DMS79 (cell line): ENCODE measurements at places on chromosomes 16 and 17.
A peak's percentile ranks its signal among the peaks of the same experiment; 100 is the strongest.

- no peak for DNase-seq
Measured at GRCh38 chr17:58153671-58154070, 5.5 kb downstream of the OR4D1 start.

DNA sequence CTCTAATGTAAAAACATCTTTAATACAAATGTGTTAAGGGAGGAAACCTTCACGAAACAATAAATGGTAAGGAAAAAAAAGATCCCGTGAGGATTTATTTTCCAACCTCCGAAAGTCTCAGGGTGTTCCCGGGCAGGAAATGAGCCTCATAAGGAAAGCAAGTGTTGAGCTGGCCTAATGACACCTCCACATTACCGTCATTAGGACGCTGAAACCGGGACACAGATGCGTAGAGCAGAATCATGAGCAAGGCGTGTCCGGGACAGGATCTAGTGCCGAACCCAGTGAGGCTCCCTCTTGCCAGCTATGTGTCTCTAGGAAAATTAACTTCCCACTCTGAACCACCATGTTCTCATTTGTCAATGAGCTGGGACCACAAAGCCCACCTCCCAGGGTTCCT lies 22.7 kb upstream of the CYTH1 start:
- DNase-seq: no peak

DNA sequence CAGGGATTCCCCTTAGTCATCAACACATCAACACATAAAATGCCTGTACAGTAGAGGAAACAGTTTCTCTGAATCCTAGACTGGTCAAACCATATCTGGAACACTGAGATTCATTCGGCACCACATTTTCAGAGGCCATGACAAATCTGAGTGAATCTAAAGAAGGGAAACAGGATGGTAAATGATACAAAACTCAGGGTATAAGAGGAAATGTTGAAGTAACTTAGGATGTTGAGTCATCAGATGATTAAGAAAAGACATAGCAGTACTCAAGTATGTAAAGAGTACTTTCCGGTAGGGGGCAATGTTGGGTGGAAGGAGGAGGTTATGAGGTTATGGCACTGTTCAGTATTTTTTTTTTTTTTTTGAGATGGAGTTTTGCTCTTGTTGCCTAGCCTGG lies 358.5 kb upstream of the PMFBP1 start:
- DNase-seq: no peak

GRCh38 chr17:49067163-49067562 lies 65.4 kb upstream of the B4GALNT2 start:
- no peak for DNase-seq

DNA sequence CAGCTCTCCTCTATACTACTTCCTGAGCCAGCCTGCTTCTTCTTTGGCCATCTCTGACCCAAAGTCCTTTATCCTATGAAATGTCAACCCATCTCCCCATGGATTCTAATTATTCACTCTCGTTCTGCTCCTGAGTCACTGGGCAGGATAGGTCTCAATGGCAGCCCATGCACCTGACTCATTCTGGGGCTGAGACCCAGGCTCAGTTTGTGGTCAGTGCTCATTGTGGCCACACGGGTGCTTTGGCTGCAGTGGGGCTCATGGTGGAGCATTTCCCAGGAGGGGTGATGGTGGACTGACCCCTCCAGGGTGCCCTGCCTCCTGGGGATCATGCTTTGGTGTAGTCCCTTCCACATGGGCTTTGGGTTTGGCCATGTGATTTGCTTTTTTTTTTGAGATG lies 154.8 kb upstream of the WSCD1 start:
- no peak for DNase-seq

- DNase-seq: no peak
Measured at GRCh38 chr17:1783834-1784611, 22.2 kb downstream of the SERPINF1 start.

DNA sequence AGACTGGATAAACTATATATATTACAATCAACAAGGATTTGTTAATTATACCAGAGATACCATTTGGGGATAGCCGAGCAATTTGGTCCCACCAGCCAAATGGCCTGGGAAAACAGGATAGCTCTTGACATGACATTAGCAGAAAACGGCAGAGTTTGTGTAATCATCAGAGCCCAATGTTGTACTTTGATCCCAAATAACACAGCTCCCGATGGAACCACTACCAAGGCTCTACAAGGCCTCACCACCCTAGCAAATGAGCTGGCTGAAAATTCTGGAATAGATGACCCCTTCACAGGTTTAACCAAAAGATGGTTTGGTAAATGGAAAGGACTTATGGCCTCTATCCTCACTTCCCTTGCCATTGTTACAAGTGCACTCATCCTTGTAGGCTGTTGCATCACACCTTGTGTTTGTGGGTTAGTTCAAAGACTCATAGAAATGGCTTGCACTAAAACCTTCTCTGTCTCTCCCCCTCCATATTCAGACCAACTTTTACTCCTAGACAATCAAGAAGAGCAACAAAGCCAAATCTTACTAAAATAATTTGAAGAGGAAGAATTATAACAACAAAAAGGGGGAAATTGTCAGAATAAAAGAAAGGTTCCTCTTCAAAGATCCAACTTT lies 9.5 kb downstream of the TXNL4B start:
- DNase-seq: no peak

DNA sequence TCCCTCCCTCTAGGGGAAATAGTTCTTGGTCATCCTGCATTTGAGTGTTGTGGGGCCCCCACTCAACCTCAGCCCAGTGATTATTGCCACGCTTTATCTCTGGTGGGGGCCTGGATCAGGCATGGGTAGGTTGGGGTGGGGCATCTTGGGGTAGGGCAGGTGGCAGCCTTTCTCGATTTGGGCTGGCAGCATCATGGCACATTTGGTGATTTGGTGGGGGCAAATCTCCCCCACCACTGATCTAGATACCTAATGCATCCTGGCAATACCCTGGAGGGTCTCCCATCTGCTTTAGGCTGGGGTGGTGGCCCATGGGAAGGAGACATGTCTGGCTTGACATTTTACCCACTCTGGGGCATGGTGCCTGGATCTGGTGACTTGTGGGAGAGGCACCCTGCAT lies 40.2 kb downstream of the NLRP1 start:
- no peak for DNase-seq

- DNase-seq: no peak
Measured at GRCh38 chr17:74569020-74570003, 2.0 kb upstream of the CD300H start.

DNA sequence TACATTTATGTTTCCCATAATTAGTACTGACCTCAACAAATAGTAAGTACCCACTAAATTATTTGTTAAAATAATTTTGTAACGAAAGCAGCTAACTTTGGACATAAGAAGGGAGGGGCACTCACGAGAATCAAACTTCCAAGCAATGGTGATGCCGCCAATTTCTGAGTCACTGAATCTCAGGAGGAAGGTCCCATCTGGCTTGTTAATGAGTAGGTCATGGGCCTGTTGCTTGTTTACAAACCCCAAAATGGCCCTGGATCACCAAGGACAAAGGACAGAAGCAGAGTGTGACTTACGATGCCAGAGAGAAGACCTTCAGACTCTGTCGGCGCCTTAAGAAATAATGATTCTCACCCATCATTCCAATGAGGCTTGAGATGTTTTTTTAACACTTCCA lies 15.8 kb upstream of the GHDC start:
- no peak for DNase-seq

GRCh38 chr17:45145035-45145389 lies 3.3 kb upstream of the HEXIM1 start:
- DNase-seq: no peak

GRCh38 chr17:77722366-77722765 lies 236.1 kb upstream of the TNRC6C start:
- no peak for DNase-seq

- DNase-seq: no peak
Measured at GRCh38 chr16:14100825-14101224, 29.7 kb downstream of the MRTFB start.

- no peak for DNase-seq
Measured at GRCh38 chr17:27985736-27986399, 56.6 kb upstream of the NLK start.

GRCh38 chr17:47401100-47401499 lies 77.3 kb downstream of the EFCAB13 start:
- DNase-seq: no peak

GRCh38 chr17:64400642-64401041 lies 10.0 kb upstream of the PECAM1 start:
- no peak for DNase-seq

DNA sequence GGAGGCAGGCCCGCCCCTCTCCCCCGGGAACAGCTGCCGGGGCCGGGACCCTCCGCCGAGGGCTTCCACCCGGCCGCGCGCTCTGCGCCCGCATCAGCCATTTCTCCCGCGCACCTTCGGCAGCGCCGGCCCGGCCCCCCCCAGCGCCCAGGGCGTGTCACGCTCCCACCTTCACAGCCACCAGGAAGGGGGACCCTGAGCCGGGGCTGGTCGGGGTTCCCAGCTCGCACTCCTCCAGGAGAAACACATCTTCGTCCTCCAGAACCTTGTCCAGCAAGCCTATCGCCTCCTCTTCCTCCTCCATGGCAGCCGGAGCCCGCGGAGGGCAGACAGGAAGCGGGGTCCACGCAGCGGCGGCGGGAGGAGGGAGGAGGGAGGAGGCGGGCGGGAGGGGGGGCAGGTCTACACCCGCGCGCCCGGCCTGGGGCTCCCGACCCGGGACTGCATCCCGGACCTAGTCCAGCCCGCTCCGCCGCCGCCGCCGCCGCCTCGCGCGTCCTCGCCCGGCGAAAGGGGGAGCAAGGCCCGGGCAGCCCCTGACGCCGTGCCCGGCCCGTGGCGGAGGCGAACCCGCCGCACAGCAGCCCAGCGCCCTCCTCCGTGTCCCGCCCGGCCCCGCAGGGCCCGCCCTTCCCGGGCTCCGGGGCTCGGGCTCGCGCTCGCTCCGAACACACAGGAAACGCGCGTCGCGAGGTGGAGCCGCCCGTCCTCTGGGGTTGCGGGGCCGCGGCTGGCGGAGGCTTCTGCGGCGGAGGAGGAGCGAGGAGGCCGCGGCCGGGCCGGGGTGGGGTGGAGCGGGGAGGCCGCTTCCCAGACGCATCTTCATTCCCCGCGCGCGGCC lies 70.8 kb downstream of the ABR start:
- no peak for DNase-seq

- DNase-seq: no peak
Measured at GRCh38 chr17:57762452-57763395, 17.6 kb upstream of the CCDC182 start.

DNA sequence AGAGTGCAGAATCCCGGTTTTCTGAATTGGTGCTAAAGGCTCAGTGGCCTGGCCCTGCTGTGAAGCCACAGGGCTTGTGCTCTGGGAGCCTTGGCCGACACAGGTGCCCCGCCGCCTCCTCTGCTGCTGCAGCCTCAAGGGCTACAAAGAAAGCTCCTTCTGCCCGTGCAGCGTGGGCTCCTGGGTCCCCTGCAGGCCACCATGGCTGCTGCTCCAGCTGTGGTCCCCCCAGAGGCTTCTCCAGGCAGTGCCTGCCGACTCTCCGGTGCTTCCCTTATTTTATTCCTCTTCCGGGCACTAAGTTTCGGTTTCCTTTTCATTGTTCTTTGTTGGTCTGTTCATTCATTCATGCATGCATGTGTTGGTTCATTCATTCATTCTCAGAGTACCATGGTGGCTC lies 53.1 kb downstream of the CMIP start:
- no peak for DNase-seq

DNA sequence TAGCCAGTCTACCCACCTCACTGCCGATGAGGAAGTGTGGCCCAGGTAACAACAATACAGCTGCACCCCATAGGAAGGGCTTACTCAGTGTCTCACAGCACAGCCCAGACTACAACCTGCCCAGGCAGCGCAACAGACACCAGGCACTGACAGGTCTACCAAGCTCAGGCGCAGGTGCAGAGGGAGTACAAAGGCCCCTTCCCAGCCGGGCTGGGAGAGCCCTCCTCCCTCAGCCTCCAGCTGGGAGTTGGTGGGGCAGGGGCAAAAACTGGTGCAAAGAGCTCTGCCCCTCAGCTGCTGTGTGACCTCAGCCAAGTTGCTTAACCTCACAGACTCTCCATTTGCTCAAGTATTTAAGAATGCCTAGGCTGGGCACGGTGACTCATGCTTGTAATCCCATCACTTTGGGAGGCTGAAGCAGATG lies 112.6 kb upstream of the LHX1 start:
- no peak for DNase-seq

DNA sequence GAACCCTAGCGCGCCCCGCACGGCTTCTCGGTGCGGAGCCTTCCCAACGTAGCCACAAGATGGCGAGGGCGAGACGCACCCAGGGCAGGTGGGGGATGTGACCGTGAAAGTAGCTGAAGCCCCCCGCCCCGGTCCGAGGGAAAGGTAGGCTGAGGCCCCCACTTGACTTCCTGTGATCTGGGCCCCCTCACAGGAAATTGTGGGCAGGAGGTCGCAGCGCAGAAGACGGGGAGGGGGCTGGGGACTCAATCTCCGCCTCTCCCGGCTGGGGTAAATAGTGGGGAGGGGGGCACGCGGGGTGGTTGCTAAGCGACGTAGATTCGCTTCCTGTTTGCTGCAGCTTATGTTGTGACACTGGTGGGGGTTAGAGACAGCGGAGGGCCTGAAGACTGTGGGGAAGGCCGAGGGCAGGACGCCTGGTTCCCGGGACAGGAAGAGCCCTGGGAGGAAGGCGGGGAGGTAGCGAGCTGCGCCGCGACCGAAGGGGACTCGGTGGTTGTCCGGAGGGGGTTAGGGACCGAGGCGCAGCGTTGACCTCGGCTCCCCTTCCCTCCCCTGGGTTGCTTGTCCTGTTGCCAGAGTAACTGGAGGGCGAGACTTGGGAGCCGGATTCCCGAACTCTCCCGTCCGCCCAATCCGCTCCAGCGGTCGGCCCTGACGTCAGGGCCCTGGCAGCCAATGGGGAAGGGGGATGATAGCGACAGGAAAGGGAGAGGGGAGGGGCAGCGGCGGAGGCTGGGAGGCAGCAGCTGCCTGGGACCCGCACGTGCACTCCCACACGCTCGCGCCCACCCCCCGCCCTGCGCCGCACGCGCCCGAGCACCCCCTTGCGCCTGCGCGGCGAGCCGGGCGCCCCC lies 1.2 kb downstream of the KDM6B start:
- DNase-seq: peak; percentile 96

GRCh38 chr17:8426094-8426720 lies 9.5 kb upstream of the NDEL1 start:
- no peak for DNase-seq

GRCh38 chr16:54175552-54176375 lies 110.8 kb downstream of the IRX3 start:
- DNase-seq: no peak

- no peak for DNase-seq
Measured at GRCh38 chr16:22330326-22330725, 33.1 kb downstream of the POLR3E start.

- DNase-seq: no peak
Measured at GRCh38 chr17:13584701-13585080, 17.0 kb downstream of the HS3ST3A1 start.

DNA sequence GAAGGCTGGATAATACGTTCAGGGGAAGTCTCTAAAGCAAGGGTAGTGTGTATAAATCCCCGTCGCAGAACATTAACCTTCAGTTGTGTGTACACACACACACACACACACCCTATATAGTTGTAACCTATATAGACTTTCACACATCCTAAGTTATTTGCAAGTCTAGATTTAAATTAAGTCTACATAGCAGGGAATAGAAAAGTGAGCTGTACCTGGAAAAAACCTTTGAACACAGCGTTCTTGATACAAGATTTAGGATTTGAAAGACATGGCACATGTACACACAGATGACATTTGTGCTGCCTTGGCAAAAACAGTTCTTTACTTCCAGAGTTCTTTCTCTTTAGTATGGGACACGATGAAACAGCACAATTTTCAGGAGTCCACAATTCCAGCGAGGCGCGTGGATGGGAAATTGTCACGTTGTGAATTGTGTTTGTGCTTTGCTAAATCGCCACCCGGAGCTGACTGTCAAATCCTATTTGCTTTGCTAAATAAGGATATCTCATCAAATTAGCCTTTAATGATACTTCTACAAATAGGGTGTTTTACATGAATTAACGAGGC lies 233.9 kb downstream of the MRTFB start:
- DNase-seq: no peak

- peak; percentile 34 for DNase-seq
Measured at GRCh38 chr16:85473909-85474620, 139.1 kb upstream of the GSE1 start.
